ENCODE measurements at places on chromosomes 5 and 9.
A peak's percentile ranks its signal among the peaks of the same experiment; 100 is the strongest.

DNA sequence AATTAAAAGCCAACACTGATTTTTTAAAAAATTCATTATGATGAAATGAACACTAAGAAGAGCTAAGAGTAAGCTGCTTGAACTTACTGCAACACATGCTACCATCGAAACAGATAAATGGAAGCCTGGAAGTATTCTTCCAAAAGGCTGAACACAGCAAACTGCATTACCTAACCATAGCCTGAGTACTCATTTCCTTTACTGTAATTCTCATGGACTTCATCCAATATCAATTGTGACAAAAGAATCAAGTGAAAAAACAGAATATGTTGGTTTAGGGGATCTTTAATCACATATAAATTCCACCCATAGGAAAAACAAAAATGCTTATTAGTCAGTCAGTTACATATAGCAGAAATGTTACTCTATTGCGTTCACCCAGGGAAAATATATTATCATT is 68.5 kb downstream of the DROSHA start:
- DNase-seq: no peak

DNA sequence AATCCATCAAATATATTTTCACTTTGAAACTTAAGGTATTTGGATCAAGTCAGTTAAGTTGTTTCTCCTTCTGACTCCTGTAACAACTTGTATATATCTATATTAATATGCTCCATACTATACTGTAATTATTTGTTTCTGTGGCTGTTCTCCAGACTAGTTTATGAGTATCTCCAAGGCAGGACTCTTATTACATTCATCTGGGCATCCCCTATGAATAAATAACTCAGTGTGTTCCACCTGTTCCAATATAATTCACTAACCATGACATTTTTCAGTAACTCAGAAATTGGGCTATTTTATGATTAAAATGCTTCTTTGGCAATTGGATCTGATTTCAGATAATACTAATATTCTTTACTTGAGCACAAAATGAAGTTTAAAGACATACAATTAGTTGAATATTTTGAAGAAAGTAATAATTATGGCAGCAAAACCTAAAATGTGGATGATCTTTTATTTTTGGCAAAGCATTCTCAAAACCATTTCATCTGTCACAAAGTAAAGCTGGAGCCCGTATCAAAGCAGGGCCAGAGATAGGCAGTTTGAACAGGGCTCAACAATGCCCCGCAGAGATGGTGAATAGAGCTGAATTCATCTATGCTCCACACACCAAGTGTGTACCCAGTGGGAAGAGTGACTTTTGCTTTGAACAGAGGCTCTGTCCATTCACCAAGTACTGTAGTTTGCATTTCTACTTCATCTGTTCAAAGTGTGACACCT is 314.3 kb downstream of the PDE4D start:
- DNase-seq: no peak

- no peak for DNase-seq
Measured at GRCh38 chr5:138177941-138178515, 402 bp downstream of the BRD8 start.

GRCh38 chr5:64612344-64612961 is 77.8 kb upstream of the SHISAL2B start:
- peak; percentile 55 for DNase-seq

DNA sequence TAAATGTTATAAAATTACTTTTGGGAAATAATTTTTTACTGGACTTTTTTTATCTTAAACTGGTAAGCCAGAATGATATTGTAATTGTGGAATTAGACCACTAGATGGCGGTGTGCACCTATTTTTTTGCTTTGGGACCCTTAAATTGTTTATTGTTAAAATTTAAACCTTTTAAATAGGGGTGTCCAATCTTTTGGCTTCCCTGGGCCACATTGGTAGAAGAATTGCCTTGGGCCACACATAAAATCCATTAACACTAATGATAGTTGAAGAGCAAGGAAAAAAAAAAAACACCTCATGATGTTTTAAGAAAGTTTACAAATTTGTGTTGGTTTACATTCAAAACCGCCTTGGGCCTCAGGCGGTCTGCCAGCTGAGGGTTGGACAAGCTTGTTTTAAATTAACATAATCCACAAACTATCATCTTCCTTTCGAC is 28.4 kb upstream of the GADD45G start:
- DNase-seq: no peak

GRCh38 chr9:25584611-25585010 is 93.6 kb downstream of the TUSC1 start:
- no peak for DNase-seq

DNA sequence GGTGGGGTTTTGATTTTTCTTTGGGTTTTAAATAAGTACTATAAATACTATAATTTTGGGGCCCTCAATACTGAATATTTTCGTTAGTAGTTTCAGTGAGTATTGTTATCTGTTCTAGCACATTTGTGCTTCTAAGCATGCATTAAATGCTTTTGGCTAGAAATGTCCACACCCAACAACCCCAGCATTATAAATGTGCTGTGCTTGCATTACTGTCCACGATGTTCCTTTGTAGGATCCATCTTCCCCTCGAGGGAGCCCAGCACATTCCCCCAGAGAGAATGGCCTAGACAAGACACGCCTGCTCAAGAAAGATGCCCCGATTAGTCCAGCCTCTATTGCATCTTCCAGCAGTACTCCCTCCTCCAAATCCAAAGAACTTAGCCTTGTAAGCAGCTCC is 134.7 kb downstream of the TLE4 start:
- no peak for DNase-seq

GRCh38 chr9:8262625-8263622 is 463.3 kb upstream of the DMAC1 start:
- no peak for DNase-seq

GRCh38 chr5:179393078-179393477 is 47.8 kb upstream of the ADAMTS2 start:
- no peak for DNase-seq

DNA sequence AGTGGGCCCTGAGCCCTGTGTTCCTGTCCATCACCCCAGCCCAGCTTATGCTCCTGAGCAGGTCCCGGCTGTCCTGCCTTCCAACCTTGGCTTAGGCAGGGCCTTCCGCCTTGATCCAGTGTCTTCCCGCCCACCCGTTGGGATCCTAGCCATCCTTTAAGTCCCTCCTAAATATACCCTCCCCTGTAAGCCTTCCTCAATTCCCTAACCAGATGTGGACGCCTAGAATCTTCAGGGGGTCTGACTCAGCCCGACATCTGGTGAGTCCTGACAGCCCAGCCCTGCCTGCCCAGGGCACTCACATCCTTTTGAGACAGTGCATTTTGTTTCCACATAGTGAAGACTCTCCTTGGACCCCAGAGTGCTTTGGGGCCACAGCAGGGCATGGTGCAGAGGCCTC is 23.7 kb downstream of the SLC6A7 start:
- DNase-seq: no peak
